ENCODE measurements at places on chromosomes 16 and 17.

DNA sequence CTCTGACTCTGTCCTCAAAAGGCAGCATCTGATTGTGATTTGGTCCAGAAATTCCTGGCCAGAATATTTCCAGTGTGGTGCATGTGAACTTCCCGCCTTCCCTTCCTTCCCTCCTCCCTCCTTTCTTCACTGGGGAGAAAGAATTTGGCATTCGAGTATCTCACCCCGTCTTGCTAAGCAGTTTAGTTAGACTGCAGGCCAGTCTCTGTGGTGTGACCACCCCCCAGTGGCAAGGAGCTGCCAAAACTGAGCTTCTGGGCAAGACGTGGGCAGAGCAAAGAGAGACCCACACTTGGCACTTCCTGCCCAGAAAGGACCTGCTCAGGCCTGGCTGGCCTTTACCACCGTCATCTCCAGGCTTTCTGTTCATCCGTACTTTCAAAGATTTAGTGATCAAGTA, 36.4 kb downstream of the SNX20 start:
- DNase-seq, result no peak

- DNase-seq, result peak; percentile 36
These were observed 664 bp upstream of the NKD1 start for GRCh38 chr16:50547340-50548124.

DNA sequence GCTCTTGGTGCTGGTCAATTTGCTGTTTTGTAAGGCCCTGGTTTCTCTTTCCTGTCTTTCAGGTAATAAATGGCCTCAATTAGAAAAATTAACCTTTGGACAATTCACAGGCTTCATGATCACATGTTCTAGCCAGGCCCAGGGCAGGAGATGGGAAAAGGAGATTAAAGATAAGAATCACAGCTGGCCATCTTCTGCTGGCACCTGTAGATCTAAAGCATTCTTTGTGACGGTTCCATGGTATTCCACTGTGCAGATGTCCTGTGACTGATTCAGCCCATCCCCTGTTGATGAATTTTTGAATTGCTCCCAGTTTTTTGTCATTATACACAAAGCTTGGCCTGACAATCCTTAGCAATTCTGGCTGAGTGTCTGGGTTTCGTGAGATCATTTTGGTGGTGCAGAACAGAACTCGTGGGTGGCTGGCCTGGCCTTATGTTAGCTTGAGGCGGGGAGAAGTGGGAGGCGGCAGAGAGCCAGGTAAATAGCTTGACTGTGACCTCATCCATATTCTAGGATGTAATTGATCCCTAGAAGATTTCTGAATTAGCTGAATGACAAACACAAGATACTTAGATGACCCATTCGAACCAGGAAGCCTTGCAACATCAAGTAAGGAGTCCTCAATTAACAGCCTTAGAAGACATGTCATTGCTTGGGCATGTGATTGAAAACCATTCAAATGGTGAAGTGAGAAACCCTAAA, 14.1 kb downstream of the TMC5 start:
- DNase-seq, result no peak

DNA sequence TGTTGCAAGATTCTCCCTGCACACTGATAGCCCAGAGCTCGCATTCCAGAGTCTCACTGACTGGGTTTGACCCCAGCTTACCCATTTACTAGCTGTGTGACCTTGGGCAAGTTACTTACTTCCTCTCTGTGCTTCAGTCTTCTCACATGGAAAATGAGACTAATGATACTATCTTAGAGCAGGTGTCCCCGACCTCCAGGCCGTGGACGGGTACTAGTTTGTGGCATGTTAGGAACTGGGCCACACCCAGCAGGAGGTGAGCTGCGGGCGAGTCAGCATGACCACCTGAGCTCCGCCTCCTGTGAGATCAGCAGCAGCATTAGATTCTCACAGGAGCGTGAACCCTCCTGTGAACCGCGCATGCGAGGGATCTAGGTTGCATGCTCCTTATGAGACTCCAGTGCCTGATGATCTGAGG, 15.8 kb downstream of the ANKFY1 start:
- no peak for DNase-seq

DNA sequence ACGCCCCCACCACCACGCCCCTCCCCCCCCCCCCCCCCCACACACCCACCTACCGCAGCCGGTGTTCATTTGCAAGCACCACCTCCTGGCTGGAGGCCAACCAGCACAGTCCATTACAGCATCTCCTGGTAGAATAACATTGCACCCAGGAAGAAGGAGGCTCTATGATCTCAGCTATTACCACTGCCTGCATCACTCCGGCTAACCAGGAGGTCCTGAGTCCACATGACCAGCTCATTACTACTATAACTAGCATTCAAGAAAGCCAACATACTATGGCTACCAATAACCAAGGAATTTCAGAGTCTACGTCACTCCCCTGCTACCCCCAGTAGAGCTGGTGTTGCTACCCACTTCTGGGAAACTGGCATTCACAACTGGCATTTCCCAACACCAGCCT, 81.1 kb upstream of the ALOX12 start:
- no peak for DNase-seq

All from activated T-cell treated with anti-CD3 and anti-CD28 coated beads for 48 hours (primary cell).